Stimulated activated CD8-positive, alpha-beta memory T cell treated with anti-CD3 and anti-CD28 coated beads, Interleukin-7, amount 100 ng/mL, for 1 hour (primary cell): ENCODE measurements at places on chromosomes 1 and 21.

DNA sequence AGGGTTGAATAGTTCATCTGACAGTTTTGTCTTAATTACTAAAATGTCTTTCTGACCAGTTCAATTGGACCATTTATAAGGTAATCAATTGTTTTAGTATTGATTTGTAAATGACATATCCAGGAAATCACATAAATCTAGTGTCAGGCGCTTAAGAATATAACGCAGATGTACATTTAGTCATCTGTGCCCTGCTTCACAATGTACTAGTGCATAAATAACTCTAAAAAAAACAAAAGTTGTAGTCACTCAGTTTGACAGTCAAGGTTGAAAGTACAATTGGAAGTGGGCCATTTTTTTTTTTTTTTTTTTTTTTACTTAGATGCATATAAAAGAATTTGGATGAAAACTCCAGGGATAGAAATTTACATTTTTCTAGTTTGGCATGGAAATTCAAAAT, 490.4 kb downstream of the PTPRC start:
- no peak for DNase-seq

DNA sequence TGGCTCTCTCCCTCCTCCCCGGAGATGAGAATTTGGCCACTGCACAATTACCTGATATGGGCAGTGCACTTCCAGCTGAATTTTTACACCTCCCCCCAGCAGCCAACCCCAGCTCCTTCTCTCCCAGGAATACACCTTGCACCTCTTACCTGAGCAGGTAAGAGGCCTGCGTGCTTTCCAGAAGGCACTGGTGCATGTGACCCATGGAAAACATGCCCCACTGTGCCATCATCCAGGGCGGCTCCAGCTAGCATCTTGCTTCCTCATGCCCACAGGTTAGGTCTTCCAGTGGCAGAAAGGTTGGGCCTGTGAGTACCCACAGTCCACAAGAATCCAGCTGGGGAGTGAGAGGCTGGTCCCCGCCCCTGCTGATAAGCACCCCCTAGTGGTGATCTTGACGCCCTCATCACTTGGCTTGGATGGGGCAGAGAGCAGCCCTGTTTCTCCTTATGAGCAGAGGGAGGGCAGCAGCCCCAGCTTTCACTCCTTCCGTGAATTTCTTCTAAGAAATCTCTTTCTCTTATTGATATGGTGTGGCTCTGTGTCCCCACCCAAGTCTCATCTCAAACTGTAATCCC, 57.8 kb downstream of the EDARADD start:
- DNase-seq, result no peak

DNA sequence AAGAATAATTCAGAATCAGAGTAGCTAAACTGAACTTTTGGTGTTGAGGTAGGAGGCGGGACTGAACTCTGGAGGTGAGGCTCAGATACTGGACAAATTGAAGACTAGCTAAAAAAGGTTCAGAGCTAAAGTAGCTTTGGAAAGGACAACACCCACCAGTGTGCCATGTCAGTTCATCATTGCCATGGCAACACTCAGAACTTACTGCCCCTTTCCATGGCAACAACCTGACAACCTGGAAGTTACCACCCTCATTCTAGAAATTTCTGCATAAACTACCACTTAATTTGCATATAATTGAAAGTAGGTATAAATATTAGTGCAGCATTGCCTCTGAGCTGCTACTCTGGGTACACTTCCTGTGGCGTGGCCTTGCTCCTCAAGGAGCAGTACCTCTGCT, 30.3 kb upstream of the POGK start:
- no peak for DNase-seq

GRCh38 chr1:185008838-185009237, 34.5 kb upstream of the NIBAN1 start:
- DNase-seq, result no peak

- no peak for DNase-seq
These were observed 7.6 kb upstream of the TIE1 start for GRCh38 chr1:43293176-43293575.

DNA sequence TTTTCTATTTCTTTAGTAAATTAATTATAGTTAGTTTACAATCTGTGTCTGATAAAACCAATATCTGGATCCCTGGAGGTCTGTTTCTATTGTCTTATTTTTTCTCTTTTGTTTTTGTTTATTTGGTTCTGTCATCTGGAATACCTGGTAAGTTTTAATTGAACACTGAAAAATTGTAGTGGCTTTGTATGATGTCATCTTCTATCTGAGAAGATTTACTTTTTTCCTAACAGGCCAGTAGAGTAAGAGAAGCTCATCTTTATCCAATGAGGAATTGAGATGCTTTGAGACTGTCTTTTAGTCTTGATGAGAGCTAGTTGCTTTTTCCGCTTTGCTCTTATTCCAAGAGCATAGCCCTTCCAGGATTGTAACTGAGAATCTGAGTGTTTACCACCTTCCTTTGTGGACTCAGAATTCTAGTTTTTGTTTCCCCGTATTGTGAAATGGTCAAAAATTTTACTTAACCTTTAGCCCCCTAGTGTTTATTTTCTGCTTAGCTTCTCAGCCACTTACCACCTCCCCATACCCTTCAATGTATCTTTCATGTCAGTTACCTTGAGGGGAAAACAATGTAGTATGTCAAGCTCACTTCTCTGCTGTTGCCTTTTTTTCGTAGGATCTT, 25.0 kb downstream of the PTGFRN start:
- no peak for DNase-seq

GRCh38 chr21:20760221-20760620, 238.0 kb upstream of the NCAM2 start:
- DNase-seq, result no peak

DNA sequence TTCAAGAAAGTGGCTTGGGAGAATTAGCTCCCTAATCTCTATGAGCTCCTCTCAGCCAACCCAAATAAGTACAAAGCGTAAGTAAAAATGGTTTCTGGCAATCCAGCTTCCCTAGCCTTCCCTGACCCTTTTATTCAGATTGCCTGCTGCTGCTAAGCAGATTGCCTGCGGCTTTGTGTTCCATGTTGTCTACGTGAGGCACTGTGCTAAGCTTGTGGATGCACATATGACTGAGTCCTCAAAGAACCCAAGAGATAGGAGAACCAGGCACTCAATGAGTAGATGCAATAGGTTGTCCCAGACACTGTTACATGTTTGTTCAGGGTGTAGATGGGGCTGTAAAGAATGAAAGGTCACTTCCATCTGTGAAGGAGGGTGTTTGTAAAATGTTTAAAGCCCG, 6.3 kb upstream of the OSBPL9 start:
- no peak for DNase-seq

DNA sequence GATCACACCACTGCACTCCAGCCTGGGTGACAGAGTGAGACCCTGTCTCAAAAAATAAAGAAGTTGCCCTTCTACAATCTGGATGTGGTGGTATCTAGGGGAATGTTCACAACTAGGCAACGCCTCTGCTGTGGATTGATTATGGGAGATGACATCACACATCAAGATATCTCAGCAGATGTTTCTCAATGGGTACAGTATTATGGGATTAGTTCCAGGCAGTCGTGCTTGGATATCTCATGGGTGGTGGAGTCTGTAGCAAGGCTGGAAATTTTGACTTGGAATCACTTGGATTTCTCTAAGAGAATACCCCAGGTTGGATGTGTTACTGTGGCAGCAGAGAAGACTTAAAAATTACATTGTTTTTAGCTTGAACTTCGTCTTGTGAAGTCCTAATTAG, 7.7 kb downstream of the IFNAR2 start:
- no peak for DNase-seq

DNA sequence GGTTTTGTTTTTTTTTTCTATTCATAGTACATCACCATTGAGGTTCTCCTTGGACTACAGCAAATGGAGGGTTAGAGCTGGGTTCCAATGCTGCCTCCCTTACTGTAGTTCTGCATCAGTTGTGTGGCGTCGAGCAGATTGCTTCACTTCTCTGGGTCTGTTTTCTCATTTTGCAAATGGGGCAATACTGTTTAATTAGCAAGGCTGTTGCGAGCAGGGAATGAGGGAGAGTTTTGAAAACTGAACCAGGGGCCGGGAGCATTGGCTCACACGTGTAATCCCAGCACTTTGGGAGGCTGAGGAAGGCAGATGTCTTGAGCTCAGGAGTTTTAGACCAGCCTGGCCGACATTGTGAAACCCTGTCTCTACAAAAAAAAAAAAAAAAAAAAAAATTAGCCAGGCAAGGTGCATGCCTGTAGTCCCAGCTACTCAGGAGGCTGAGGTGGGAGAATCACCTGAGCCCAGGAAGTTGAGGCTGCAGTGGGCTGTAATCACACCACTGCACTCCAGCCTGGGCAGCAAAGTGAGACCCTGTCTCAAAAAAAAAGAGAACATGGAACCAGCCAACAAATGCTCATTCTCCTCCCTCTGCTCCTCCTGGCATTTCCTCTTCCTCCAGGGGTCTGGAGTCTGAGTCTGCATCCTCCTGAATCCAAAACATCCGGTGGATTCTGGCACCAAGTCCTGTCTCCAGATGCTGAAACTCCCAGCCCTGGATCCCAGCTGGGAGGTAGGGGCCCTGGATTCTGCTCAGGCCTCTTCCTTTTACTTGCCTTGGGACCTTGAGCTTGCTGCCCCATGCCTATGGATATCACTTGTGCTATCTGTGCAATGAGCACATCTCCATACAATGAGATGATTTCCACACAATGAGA, 3.7 kb upstream of the PLOD1 start:
- DNase-seq, result no peak

DNA sequence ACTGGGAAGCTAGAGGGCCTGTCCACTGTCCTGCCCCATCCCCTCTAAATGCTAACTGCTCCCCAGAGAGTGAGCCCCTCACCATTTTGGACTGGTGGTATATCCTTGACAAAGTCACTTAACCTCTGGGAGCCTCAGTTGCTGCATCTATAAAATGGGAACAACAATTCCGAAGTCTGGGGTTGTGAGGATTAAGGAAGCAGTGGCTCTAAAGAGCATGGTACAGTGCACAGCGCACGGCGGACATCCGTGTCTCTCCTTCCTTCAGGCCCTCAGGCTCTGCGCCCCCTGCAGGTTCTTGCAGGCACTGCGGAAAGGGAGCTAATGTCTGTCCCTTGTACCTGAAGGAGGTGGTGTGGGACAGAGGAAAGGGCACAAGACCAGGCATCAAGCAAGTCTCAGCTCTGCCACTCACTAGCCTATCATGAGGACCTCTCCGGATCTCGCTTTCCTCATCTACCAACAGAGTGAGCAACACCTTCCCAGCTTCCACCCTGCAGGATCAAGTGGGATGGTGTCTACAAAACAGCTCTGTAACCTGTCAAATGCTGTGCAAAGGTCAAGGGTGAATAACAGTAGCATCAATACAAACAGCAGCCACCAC, 20.1 kb downstream of the ECE1 start:
- peak; percentile 63 for DNase-seq

GRCh38 chr21:21415741-21416140, 417.5 kb downstream of the NCAM2 start:
- DNase-seq, result no peak

DNA sequence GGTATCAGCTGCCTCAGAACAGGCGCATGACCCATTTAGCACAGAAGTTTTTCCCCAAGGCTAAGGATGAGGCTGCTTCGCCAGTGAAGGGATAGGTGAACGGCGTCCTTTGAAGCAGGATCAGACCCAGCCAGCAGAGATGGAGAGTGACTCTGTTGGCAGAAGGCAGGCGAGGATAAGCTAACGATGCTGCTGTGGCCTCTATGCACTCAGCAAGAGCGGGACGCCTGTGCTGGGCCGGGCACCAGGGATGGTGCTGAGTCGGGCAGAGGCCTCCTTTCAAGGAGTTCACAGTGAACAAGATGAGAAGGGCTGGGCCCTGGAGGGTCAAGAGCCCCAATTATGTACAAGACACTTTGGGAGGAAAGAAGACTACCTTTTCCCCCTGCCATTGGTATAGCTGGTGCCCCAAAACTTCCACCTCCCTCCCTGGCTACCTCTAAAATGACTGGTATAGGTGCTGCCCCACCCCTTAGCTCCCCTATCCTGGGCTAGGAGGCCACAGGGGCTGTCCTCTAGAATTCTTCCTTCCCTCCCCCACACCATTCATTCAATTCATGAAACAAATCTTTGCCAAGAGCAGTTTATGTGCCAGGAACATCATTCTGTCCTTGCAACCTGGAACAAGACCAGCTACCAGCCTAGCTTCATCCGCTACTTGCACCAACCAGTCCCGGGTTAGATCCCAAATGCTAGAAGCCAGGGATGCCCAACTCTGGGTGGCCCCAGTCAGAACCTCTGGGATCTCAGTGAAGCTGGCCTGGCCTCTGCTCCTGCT, 7.5 kb downstream of the XKR8 start:
- DNase-seq, result no peak

DNA sequence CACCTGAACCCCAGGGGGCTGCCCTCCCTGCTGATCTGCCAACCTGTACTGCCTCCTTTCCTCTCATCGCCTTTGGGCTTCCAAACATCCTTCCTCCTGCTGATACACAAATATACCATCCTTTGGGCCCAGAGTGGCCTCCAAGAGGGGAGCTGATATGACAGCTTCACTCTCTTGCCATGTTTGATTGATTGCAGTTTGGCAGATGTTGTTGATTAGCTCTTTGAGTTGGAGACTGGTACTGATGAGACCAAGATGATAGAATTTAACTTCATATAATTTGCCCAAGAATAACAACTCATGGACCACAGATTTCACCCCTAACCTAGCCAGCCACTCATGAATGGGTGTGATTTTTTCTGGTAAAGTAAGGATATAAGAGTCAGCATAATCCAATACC, 227.8 kb downstream of the HHAT start:
- DNase-seq, result no peak

DNA sequence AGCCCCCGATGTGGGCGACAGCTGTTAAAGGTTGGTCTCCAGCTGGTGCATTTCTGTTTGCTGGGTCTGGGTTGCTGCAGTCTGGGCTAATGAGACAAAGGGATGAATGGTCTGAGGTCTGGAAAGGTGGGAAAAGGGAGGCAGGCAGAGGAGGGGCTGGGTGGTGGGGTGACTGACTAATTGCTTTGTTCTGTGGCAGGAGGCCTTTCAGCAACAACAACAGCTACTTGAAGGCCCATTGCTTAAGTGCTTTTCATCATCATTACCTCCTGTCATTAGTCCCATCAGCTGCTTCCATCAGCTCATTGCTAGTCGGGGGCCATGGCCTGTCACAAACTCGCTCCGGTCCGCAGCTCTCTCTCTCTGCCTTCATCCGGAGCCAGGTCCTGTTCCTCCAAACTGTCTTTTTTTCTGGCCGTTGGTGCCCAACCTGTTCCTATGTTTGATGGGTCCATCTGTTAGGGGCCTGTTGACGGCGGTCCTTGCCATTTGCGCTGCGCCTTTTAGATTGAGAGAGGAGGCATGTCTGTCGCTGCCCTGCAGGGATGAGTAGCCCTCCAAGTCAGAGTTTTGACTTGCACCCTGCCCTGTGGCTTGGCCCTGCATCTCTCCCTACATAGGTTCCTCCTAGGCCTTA, 105.6 kb upstream of the PLXNA2 start:
- no peak for DNase-seq

DNA sequence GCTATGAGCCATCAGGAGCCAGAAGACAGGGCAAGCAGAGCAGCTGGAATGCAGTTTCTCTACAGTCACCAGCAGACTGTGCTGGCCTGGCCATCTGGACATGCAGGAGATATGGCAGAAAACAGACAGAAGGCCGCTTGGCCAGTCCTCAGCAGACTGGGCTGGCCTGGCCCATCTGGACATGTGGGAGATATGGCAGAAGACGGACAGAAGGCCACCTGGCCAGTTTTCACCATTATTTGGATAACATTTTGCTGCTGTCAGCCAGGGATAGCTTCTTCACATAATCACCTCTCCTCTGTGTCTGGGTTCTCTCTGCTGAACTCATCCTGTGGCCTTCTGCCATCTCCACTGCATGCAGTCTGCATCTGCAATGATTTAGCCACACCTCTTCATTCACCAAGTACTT, 25.0 kb upstream of the CACYBP start:
- no peak for DNase-seq

GRCh38 chr21:36693489-36694030, 5.4 kb upstream of the SIM2 start:
- no peak for DNase-seq
